Stimulated activated CD8-positive, alpha-beta memory T cell treated with anti-CD3 and anti-CD28 coated beads, Interleukin-4, amount 100 ng/mL, for 1 hour (primary cell): ENCODE measurements at places on chromosomes 2 and 18.

GRCh38 chr2:111704246-111704645 lies 179.7 kb downstream of the ANAPC1 start:
- no peak for DNase-seq

- DNase-seq, result no peak
These were observed 63.8 kb downstream of the TTC27 start for GRCh38 chr2:32691678-32692077.

DNA sequence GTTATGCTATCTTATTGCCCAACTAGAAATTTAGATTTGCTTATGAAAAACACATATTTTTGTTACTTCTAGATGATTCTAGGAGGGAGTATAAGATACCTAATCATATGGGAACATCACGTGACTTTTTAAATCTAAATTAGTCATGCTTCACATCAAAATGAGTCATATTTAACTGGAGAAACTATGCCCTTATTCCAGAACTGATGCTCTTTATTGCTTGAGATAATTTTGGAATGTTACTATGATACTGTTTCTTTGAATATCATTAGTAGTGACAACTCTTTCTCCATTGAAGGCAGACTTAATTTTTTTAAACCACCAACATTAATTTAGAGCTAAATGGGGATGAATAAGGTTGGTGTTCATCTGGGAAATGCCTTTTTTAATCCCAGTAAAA lies 19.9 kb upstream of the ELAC1 start:
- DNase-seq, result no peak

DNA sequence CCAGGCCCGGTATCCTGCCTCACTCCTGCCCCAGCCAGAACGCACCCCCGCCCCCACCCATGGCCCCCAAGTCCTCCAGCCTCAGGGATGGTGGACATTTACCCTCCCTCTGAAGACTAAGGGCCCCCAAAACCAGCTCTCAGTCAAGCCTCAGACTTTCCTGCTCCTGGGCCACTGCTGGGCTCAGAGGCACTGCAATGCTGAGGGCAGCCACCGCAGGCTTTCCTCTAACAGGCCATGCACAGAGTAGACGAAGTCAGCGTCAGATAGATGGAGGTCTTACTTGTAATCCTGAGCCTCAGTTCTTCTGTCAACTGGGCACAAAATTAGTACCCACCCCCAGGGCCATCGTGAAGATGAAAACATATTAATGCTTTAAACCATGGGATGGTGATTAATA lies 92.6 kb downstream of the TTC32 start:
- DNase-seq, result no peak

- no peak for DNase-seq
These were observed 326.5 kb downstream of the SATB2 start for GRCh38 chr2:199131136-199131655.

DNA sequence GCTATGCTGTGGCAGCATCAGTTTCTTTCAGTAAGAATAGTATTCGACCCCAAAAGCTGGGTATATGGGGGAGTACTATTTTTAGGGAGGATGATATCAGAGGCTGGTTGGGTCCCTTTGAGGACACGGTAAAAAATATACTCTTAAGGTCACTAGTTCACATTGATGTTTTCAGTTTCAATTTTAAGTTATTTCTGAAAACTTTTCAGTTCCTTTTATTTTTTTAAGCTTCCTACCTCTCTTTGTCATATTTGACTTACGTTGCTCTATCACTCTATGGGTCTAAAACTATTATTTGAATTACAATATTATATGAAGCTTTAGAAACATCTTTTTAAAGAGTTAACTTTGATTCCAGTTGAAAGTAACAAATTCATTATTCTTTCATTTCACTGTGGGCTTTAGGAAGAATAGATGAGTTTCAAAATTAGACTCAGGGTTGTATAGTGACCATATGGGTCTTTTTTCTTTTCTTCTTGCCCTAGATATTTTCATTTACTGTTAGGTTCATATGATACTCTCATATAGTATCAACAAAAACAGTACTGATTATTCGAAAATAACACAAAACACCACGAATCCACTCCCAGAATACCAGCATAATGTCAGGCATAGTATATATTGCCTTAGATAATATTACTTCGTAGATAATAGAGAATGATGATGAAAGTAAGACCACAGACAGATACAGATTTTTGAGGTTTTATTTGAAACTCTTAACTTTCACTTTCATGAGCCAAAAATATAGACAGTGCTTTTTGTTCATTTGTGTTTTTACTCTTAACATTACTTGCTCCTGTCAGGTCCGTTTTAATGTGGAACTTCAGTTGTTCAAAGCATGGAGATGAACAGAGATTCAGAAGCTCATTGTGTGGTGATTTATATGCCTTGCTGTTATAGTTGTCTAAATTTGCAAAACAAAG lies 9.8 kb downstream of the RMDN2 start:
- no peak for DNase-seq

- no peak for DNase-seq
These were observed 121.6 kb downstream of the GALNT1 start for GRCh38 chr18:35703043-35703688.

DNA sequence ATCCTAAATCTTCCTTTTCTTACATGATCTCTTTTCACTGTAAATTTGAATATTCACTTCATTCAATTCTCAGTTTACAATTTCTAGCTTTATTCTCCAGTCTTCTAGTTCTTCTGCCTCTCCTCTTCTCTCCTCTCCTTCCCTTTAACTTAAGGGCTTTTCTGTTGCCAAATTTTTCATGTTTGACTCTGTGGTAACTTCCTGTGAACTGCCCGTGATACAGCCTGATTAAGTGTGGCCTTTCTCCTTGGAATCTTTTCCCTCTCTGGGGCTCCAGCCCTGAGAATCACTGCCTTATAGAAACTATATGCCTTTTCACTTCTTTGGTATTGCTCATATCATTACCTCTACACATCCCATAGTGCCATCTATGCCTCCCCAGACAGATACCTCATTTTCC lies 1923.8 kb upstream of the CELF4 start:
- no peak for DNase-seq

- no peak for DNase-seq
These were observed 93.1 kb downstream of the TCF4 start for GRCh38 chr18:55494899-55495298.

- no peak for DNase-seq
These were observed 36.8 kb downstream of the DHRS9 start for GRCh38 chr2:169106134-169106533.

GRCh38 chr2:100767810-100768806 lies 51.8 kb upstream of the NPAS2 start:
- no peak for DNase-seq

DNA sequence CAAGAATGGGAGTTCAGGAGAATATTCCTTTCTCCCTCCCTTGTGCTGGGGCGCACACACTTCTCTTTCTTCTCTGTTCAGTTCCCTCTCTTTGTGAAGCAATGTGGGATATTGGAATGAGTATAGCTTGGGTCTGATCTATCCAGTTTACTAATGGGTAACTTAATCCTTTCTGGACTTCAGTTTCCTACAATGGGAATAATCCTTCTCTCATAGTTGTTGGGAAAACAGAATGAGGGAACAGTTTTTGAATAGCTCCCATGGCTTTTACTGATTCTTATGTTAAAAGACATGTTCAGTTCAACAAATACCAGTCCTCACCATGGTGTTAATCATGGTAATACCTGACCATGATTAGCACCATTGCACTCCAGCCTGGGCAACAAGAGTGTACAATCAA lies 93.1 kb downstream of the ARL4C start:
- no peak for DNase-seq

DNA sequence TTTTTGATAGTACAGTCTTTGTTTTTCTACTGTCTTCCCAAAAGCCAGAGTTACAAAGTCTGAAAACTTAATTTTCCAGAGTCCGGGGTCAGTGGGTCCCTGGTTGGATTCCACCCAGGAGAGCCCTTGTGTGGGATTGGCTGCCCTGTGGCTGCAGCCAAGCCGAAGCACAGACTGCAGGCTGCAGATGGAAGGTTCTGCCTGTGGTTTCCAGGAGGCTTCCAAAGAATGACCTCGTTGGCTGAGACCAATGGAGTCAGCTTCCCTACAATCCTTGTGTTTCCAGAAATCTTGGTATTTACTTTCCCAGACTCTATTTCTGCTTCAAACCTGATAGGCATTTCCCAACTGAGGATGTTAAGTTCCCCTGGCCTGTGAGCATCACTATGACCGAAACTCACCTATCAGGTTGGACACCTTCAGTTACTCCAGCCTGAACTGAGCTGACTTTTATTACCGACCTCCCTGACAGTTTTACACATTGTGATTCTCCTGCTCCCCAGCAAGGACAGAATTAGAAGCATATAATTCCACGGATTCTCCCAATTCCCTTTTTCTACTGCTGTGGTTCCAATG lies 117.5 kb upstream of the CCDC68 start:
- no peak for DNase-seq

DNA sequence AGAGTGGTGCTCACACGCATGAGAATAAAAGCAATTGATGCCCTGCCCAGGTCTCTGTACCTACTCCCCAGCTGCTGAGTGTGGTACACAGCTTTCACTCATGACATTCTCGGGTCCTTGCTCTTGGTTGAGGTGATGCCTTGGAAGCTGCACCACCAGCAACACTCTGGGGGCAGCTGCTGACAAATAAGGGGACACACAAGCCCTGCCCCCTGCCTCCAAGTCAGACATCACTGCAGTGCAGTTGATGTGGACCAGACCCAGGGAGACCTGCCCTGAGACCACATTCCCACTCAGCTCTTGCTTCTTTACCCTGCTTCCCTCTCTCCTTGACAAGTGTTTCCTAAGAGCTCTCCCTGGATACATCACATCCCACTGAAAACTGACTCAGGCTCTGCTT lies 225.6 kb downstream of the ZBTB7C start:
- DNase-seq, result no peak

GRCh38 chr2:214699236-214699635 lies 110.2 kb downstream of the BARD1 start:
- no peak for DNase-seq

DNA sequence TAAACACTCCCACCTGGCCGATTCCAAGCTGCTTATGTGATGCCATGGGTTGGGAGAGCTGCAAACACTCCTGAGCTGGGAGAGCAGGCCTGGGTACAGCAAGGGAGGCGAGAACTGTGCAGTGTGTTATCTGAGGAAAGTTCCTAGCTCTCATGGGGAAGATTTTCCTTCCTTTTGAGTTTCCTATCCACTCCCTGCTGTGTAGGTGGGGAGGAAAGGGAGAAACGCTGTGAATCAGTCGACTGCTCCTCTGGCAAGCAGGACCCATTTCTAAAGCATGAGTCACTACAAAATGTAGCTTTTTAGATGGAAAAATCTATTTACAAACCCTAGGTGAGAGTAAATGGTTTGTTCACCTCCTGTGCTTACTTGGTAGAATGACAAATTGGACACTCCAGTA lies 80.4 kb downstream of the SH3RF3 start:
- no peak for DNase-seq

DNA sequence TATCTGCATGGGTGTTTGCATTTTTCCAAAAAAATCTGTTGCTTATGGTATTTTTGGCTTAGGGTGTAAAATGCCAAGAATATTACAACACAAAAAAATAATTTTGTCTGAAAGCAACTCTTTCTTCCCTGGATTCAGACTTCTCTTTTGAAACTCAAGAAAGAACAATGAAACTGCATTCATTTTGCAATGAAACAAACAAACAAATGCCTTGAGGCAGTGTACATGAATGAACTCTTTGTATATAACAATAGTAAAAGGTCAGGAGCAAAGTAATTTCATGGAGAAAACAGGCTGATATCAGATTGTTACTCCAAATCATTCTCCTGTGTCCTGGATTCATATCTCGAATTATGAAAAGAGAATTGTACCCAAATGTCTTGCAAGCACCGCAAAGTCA lies 301.6 kb upstream of the CDH20 start:
- DNase-seq, result no peak

- no peak for DNase-seq
These were observed 229.2 kb downstream of the HDAC4 start for GRCh38 chr2:239171643-239172042.

DNA sequence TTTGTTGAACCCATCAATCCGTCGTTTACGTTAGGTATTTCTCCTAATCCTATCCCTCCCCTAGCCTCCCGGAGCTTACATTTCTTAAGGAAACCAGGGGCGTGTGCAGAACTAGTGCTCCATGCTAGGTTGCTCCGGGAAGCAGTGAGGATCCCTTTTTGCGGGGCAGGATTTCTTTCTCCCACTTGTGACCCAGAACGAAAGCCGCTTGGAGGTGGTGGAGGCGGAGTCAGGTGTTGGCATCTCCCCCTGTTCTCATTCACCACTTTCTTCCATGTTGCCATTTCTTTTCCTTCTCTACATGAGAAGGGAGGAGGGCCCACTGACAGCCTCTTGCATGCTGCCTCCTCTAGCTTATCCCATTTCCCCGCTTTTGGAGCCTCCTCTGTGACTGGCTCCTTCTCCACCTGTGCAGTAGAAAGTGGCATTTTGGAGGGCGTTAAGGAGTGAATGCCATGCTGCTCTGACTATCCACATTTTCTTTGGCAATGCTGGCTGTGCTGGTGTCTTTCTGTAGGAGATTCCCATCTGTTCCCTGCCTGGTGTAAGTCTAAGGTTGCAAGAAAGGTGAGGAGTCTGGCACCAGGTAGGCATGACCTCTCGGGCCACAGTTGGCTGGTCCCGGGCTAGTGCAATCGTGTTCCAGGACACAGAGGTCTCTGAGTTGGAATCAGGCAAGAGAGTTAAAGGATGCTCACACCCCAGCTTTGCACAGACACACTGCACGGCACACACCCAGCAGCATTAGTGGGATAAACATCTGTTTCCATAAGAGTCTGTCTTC lies 89.5 kb downstream of the ACKR3 start:
- no peak for DNase-seq

DNA sequence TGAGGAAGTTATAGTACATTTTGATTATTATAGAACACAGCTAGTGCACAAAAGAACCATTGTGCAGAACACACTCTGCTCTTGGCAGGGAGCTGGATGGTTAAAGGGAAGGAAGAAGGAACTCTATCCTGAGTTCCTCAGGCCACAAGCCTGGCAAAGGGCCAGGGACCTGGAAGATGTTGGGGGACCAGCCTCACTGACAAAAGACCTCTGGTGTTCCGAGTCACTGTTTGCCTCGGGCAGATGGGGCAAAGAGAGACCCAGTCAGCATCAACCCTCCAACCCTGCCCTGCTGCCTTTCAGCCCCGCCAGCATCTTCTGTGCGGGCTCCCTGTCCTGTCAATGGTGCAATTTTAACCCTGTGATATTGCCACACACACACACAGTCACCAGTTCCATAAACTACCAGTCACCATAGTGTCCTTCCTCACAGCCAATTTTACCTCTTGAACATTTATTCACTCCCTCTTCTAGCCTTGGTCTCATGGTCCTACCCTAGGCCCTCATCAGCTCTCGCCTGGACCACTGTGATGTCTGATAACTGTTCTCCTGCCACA lies 21.9 kb downstream of the NEMP2 start:
- DNase-seq, result no peak

GRCh38 chr2:110114831-110115255 lies 779 bp downstream of the MALL start:
- DNase-seq, result no peak

- no peak for DNase-seq
These were observed 12.0 kb downstream of the ATP6V1B1 start for GRCh38 chr2:70947556-70948184.

DNA sequence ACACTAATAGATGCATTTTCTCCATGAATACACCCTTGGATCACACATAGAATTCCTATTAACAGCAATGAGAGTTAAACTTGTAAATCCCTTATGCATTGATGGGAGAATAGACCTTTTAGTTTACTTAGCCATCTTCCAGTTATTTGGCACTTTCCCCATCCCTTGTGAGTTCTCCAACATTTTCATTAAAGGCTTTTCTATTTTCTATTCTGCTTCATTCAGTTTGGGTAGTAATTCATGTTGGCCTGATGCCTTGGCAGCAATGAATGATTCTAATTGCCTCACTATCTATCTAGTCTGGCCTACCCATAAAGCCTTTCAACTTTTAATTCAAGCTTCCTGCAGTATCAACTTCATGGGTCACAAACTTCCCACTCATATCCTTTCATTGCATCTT lies 32.3 kb downstream of the TBR1 start:
- DNase-seq, result no peak
